ENCODE measurements at places on chromosomes 16 and 17. TPM values are rescaled to one million over a fixed set of nuclear protein-coding genes. Genes with fewer than 3 reads are reported as not detected.
A peak's percentile ranks its signal among the peaks of the same experiment; 100 is the strongest.

The UTS2R gene
- total RNA-seq = 0.14 TPM

The SLC35G6 gene
- not detected for total RNA-seq

The NPIPA8 gene
- total RNA-seq = 0.54 TPM

DNA sequence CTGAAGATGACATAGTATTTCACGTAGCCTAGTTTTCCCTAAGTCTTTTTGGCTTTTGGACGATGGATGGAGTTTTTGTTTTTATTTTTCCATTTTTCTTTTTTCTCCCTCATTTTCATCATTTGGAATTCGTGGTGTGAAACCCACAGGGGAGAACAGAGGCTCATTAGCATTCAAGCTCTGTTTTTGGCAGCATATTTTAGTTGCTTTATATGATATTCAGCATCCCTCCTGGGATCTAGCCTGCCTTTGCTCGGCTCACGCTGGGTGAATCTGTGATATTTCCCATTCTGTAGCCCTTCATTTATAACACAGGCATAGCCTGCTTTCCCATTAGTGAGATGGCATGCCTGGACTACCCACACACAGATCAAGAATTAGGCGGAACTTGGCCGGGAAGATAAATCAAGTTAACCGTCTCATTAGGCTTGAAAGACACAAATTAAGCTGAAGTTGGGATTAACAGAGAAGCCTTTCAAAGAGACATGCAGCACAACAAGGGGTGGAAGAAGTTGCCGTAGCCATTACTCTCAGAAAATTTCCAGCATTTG is 20.1 kb upstream of the CLEC19A start:
- H3K27me3 ChIP-seq = peaks cover 1% of the 10 kb centered on the region
- no peaks in the 10 kb centered on the region for H3K36me3 ChIP-seq
- H3K4me1 ChIP-seq = no peaks in the 10 kb centered on the region
- H3K27ac ChIP-seq = no peak overlapping the region

- no peak overlapping the region for H3K4me3 ChIP-seq
- no peaks in the 10 kb centered on the region for H3K27me3 ChIP-seq
- no peaks in the 10 kb centered on the region for H3K4me1 ChIP-seq
- DNase-seq = no peak
- H3K27ac ChIP-seq = no peak overlapping the region
Measured at GRCh38 chr16:77874347-77874746, 86.0 kb downstream of the VAT1L start.

- no peak overlapping the region for H3K27ac ChIP-seq
- H3K27me3 ChIP-seq = no peaks in the 10 kb centered on the region
- DNase-seq = no peak
- H3K36me3 ChIP-seq = peaks cover 9% of the 10 kb centered on the region
- no peak overlapping the region for H3K4me3 ChIP-seq
Measured at GRCh38 chr16:4523686-4524085, 14.9 kb downstream of the CDIP1 start.

DNA sequence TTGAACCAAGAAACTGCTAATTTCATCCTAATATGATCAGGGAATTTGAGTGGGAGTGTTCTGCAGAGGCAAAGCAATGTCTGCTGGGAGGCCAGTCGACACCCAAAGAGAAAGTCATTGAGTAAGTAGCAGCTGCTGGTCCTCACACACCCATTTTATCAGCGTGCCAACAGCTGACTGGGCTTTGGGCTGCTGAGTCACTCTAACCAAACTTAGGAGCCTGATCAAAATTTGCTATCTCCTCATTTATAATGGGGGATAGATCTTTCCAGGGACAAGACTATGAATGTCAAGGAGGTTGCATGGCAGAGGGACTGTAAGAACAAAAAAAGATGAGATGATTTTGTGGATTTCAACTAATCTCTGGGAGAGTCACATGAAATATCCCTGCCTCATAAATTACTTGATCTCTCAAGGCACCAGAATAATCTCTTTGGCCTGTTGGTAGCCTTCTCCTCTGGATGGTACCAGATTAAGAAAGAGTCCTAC is 32.9 kb downstream of the CPSF4L start:
- peaks cover 23% of the 10 kb centered on the region for H3K36me3 ChIP-seq
- no peaks in the 10 kb centered on the region for H3K27me3 ChIP-seq
- peaks cover 59% of the 10 kb centered on the region for H3K4me1 ChIP-seq
- H3K27ac ChIP-seq = peak overlapping the region; percentile 20
- peak; percentile 63 for DNase-seq

GRCh38 chr16:3248596-3248995 is 7.8 kb downstream of the MEFV start:
- peaks cover 1% of the 10 kb centered on the region for H3K36me3 ChIP-seq
- H3K4me3 ChIP-seq = no peak overlapping the region
- no peak overlapping the region for H3K27ac ChIP-seq
- no peaks in the 10 kb centered on the region for H3K4me1 ChIP-seq

Data from activated CD4-positive, alpha-beta T cell treated with anti-CD3 and anti-CD28 coated beads, Interleukin-2, amount 10 ng/mL, durations not matched to agents 24 days and 14 days (primary cell).